Right renal cortex interstitium (tissue), 3 donors: ENCODE measurements at places on chromosomes 2 and 18.

- no peak for DNase-seq
Measured at GRCh38 chr2:109406301-109406700, 207.5 kb downstream of the SEPTIN10 start.

- no peak for DNase-seq
Measured at GRCh38 chr18:5995626-5996025, 100.3 kb upstream of the TMEM200C start.

DNA sequence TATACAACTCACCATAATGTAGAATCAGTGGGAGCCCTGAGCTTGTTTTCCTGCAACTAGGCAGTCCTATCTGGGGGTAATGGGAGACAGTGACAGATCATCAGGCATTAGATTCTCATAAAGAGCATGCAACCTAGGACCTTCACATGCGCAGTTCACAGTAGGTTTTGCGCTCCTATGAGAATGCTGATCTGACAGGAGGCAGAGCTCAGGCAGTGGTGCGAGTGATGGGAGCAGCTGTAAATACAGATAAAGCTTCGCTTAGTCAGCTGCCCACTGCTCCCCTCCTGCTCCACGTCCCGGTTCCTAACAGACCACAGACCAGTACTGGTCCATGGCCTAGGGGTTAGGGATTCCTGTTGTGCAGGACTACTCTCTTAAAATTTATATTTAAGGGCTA lies 255.3 kb upstream of the POU3F3 start:
- no peak for DNase-seq

- DNase-seq, result no peak
Measured at GRCh38 chr2:106537047-106537446, 49.9 kb downstream of the CD8B2 start.

- DNase-seq, result no peak
Measured at GRCh38 chr2:23536326-23536725, 151.3 kb downstream of the KLHL29 start.

DNA sequence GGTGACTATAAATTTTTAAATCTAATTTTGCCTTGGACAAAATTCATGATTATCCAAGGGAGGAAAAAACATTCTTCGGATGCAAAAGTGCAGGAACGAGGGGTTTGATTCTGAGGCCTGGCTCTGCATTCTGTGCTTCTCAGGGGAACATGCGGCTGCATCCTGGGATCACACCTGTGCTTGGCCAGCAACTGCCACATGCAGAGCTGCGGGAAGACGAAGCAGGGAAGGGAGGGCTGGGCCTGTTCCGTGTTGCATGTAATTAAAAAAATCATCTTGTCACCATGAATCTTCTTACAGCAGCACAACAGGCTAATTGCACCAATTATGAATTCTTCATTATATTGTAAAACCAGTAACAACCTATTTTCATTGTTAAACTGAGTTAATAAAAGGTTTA lies 158.0 kb upstream of the ALKAL2 start:
- DNase-seq, result no peak

- DNase-seq, result no peak
Measured at GRCh38 chr2:23926290-23926749, 603 bp downstream of the ATAD2B start.

DNA sequence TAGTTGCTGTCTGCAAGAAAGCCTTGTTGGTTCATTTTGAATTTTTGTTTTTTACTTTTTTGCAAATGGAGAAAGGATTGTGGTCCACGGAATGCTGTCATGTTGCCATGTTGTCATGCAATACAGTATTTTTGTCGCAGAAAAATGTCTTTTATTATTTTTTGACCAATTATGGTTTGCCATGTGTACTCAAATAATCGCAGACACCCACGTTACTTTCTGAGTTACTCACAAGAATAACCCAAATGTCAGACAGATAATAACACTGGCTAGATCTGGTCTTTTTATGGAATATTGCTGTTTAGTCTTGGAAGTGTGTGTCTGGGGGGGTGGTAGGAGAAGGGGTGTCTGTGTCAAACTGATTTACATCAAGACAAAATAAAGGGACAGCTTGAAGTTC lies 188.9 kb downstream of the LTBP1 start:
- DNase-seq, result no peak

- DNase-seq, result no peak
Measured at GRCh38 chr18:76450452-76451395, 44.3 kb downstream of the ZNF516 start.

DNA sequence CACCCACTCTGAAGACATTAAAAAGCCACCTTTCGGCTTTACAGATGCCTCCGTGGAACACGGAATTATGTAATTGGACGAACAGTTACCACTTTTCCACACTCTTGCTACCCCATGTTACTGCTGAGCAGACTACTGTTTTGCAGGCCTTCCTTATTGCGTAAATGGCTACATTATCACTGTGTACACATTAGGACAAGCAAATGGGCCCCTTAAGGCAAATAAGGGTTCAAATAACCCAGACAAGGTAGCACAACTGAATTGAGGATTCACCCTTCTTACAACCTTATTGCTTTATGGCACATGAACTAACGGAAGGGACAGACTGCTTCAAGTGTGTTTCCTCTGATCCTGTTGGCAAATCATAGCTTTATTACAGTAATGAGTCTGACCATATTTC lies 832.2 kb upstream of the FANCL start:
- no peak for DNase-seq

GRCh38 chr2:84886791-84887190 lies 5.9 kb upstream of the TRABD2A start:
- DNase-seq, result no peak

- no peak for DNase-seq
Measured at GRCh38 chr2:204900910-204901309, 355.6 kb downstream of the PARD3B start.

- no peak for DNase-seq
Measured at GRCh38 chr2:72896446-72896845, 9.2 kb downstream of the SPR start.

GRCh38 chr2:152790883-152791282 lies 72.5 kb downstream of the ARL6IP6 start:
- DNase-seq, result no peak

DNA sequence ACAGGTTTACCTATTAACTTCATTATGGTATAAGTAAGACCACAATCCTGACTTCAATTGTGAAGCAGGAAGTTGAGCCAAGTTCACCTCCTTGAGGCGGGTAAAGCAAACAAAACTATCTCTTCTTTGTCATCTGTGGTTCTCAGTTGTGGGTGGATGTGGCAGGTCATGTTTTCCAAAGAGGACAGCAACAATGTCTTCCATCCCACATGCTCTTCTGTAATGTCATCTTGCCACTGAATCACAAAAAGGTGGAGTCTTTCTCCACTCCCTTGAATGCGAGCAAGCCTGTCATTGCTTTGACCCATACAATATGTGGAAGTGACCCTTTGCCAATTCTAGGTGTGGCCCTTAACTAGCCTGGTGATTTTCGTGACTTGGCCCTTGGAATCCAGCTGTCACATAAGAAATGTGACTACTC lies 98.7 kb downstream of the GRB14 start:
- DNase-seq, result no peak

DNA sequence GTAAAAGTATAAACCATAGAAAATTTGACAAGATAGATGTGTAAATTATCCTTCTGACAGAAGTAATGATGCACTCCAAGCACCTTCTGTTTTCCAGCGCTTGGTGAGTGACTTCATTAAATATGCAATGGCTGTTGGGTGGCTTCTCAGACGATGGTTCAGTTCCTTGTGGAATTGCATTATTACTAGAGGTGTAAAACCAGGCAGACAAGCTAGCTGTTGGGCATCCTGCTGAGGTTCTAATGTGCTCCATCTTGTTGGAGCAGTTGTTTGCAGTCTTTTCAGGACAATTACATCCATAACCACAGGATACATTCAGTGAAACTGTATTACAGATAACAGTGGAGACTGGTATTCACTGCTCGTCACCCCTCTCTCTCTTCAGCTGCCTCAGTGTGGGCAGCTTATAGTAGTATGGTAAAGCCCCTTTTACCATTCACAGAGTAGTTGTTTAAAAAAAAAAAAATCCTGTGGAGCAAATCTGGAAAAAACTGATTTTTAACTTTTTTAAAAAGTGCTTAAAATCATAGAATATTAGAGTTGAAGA lies 143.5 kb downstream of the AGPS start:
- DNase-seq, result no peak

GRCh38 chr2:112699984-112700667 lies 20.7 kb upstream of the NT5DC4 start:
- DNase-seq, result no peak

DNA sequence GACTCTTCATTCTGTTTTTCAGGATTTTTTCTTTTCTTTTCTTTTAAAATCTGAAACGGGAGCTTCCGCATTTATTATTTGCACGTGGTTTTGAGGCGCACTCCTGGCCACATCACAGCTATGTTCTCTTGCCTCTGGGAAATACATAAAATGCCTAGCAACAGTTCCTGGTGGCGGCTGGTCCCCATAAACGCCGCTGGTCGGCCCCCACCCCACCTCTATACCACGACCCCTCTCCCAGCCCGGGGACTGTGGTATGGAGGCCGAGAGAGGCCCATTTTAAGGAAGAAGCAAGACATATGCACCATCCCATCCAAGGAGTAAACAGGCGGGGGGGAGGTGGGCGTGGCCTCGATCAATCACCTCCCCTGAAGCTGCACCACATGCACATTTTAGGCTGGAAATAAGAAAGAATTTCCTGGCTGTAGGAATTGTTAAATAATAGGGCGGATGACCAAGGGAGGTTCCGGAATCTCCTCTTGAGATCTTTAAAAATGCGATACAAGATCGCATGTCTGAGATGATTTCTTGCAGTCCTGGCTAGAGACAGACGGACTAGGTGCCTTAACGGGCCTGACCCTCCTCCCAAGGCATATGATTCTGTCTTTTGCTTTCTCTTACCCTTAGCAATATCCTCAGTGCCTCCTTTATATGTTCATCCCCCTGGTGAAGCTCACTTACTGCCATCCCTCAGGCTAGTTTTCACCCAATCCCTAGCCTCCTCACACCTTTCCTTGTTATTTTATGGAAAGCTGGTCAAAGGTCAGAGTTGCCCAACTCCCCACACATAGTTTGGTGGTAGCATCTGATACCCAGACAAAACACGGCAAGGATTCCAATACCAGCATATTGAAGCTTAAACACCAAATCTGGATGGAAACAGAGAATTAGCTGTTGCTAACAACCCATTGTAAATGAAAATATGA lies 82.4 kb downstream of the BCL2 start:
- DNase-seq, result no peak

DNA sequence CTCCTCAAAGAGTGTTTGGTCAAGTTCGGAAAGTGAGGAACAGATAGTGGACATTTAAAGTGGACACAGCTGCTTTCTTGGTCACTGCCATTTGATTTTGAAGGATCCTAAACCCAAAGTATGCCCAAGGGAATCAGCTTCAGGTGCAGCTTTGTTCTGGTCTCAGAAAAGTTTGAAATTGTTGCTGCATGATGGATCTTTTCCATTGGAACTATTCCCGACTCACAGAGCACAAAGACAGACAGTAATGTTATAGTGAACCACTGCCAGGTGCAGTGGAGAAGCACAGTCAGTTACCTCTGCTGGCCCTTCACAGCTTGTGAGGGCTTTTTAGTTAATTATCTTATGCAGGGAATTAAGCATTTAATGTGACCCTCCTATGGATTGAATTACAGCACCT lies 301.7 kb downstream of the PHLPP1 start:
- no peak for DNase-seq

GRCh38 chr2:98036349-98037000 lies 40.7 kb upstream of the TMEM131 start:
- no peak for DNase-seq

DNA sequence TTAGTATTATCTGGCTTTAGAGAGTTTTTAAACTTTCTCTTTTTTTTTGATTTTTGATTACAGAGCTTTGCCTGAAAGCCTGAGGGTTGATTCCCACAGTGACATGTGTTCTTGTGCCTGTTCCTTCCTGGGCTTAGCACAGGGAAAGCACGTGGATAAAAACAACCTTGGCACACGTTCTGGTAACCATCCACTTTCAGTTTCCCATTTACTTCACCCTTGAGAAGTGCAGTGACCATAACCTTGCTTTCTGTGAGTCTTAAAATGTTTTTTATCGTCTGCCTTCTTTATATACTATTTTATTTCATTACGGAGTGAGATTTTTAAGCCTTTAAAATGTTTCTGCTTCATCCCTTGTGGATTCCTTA lies 11.5 kb downstream of the CD226 start:
- DNase-seq, result no peak

- DNase-seq, result no peak
Measured at GRCh38 chr2:83233326-83233725, 1225.8 kb downstream of the SUCLG1 start.

DNA sequence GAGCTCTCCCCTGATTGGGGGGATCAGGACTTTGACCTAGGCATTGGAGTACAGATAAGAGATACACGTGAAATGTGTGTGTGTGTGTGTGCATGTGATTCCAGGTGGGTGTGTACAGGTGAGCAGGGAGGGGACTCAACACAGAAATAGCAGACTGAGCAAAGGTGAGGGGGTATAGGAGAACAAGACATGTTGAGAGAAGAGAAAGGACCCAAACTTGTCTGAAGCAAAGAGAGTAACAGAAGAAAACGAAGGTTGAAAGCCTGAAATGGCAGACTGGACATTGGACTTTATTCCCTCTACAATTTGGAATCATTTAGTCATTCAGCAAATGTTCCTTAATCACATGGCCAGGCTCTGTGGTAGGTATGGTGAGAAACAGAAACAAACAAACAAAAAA lies 23.3 kb downstream of the MRO start:
- no peak for DNase-seq

DNA sequence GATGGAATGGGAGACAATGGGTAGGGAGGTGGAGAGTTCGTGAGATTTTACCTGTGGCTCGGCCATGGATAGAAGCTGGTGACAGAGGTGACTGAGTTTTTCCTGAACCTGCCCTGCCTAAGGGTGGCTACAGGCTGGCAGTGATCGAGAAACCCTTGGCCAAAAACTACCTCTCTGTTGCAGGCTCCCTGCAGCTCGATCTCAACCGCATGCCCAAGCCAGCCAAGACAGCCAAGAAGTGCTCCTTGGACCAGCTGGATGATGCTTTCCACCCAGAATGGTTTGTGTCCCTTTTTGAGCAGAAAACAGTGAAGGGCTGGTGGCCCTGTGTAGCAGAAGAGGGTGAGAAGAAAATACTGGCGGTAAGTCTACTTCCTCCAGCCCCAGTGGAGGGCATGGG lies 225.5 kb downstream of the DYSF start:
- no peak for DNase-seq
